ENCODE measurements at places on chromosomes 1 and 21. TPM values are rescaled to one million over a fixed set of nuclear protein-coding genes. Genes with fewer than 3 reads are reported as not detected.

Gene RORC
- 10.4 TPM for polyA plus RNA-seq

Gene S100A11
- 478 TPM for polyA plus RNA-seq

Gene CYP4A11
- polyA plus RNA-seq = not detected

Gene AGO4
- 3.5 TPM for polyA plus RNA-seq

Gene VHLL
- not detected for polyA plus RNA-seq

Gene GJA8
- not detected for polyA plus RNA-seq

Gene TTLL7
- 1.4 TPM for polyA plus RNA-seq

Gene ANKRD35
- 2.1 TPM for polyA plus RNA-seq

GRCh38 chr1:117632269-117633067, 26.6 kb downstream of the TENT5C start:
- H3K27me3 ChIP-seq = no peaks in the 10 kb centered on the region
- H3K4me3 ChIP-seq = no peak overlapping the region
- H3K4me1 ChIP-seq = no peaks in the 10 kb centered on the region
- H3K27ac ChIP-seq = no peak overlapping the region
- no peak for DNase-seq

DNA sequence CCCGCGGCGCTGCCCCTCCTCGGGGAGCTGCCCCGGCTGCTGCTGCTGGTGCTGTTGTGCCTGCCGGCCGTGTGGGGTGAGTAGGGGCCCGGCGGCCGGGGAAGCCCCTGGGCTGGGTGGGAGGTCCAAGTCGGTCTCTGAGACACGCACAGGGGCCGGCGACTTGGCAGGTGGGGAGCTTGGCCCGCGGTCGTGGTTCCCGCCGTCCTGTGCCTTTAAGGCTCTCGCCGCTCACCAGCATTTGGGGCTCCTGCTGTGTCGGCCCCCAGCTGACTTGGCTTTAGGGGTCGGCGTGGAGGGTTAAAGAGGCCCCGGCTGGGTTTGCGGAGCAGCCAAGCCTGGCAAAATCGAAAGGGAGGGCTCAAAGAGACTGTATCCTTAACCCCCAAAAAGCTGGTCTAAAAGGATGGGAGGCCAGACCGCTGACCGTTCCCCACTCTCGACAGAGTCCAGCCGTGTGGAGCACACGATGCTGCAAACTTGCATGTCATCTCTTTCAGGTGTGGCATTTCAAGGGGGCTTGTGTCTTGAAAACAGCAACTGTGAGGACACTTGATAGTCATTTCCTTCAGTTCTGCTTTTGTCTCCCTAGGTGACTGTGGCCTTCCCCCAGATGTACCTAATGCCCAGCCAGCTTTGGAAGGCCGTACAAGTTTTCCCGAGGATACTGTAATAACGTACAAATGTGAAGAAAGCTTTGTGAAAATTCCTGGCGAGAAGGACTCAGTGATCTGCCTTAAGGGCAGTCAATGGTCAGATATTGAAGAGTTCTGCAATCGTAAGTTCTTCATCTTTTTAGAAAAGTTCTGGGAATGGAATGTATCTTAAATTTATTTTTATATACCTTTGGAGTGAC, 540 bp downstream of the CD55 start:
- no peak for DNase-seq
- H3K4me3 ChIP-seq = peak overlapping the region; percentile 73
- H3K4me1 ChIP-seq = peaks cover 8% of the 10 kb centered on the region
- H3K27ac ChIP-seq = peak overlapping the region; percentile 87
- H3K36me3 ChIP-seq = no peaks in the 10 kb centered on the region
- no peaks in the 10 kb centered on the region for H3K27me3 ChIP-seq

GRCh38 chr21:43866659-43867331, 1.8 kb downstream of the AGPAT3 start:
- no peaks in the 10 kb centered on the region for H3K27me3 ChIP-seq
- peak overlapping the region; percentile 95 for H3K4me3 ChIP-seq
- no peaks in the 10 kb centered on the region for H3K36me3 ChIP-seq
- peaks cover 42% of the 10 kb centered on the region for H3K4me1 ChIP-seq
- no peak for DNase-seq
- peak overlapping the region; percentile 94 for H3K27ac ChIP-seq

GRCh38 chr1:76351655-76352054, 277.1 kb downstream of the ST6GALNAC3 start:
- H3K27ac ChIP-seq = no peak overlapping the region
- no peaks in the 10 kb centered on the region for H3K36me3 ChIP-seq
- no peak overlapping the region for H3K4me3 ChIP-seq

DNA sequence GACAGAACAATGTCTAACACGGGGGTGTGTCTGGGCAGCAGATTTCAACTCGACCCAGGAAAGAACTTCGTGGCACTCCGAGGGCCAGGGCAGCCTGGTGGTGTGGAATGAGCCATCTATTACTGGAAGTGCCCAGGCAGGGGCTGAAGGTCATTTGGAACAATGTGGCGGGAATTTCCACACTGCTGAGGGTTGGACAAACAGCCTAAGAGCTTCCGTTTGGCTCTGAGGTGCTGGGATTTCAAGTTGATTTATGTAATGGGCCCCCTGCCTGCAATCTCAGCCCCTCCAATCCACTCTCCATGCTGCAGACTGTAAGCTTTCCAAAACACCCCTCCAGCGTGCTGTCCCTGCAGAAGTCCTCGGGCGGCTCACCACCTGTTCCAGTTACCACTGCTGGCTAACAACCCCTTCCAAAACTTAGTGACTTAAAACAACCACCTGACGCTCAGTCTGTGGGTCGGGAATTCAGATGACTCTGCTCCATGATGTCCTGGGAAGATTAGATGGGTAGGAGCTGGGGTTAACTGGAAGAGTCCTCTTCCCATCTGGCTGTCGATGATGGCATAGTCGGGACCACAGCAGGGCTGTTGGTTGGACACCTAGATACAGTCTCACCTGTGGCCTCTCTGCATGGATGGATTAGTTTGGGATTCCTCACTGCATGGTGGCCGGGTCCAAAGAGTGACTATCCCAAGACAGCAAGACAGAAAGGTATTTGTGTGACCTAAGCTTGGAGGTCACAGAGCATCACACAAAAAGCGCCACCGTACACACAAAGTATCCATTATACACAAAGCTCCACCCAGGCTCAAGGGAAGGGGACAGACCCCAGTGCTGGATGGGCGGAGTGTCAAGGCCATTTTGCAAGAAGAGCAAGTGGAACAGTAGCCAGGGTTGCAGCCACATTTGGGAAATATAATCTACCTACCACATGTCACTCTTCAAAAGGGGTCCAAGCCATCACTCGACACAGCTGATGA, 89.7 kb upstream of the IFFO2 start:
- DNase-seq = peak; percentile 42
- no peaks in the 10 kb centered on the region for H3K36me3 ChIP-seq
- H3K27ac ChIP-seq = no peak overlapping the region
- H3K27me3 ChIP-seq = peaks cover 8% of the 10 kb centered on the region
- H3K4me3 ChIP-seq = no peak overlapping the region
- H3K4me1 ChIP-seq = no peaks in the 10 kb centered on the region

DNA sequence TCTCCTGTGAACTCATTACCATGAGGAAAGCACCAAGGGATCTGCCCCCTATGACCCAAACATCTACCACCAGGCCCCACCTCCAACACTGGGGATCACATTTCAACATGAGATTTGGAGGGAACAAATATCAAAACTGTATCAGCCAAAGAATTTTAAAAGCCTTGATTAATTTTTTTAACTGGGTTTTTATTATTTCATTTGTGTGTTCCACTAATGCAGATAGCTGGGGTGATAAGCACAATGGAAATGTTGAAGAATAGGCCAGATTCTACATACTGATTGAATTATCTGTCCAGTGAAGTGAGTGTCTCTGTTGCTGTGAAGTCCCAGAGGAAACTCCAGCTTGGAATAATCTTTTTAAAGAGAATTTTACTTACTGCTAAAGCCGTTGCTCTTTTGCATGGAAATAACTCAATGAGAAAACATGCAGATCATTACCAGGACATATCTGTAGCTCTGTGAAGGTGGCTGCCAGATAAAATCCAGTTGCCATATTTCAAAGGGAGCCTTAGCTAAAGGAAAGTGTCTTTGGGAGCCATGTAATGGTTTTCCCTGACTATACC, 44.4 kb upstream of the DHCR24 start:
- no peaks in the 10 kb centered on the region for H3K36me3 ChIP-seq
- no peak overlapping the region for H3K27ac ChIP-seq
- DNase-seq = no peak

DNA sequence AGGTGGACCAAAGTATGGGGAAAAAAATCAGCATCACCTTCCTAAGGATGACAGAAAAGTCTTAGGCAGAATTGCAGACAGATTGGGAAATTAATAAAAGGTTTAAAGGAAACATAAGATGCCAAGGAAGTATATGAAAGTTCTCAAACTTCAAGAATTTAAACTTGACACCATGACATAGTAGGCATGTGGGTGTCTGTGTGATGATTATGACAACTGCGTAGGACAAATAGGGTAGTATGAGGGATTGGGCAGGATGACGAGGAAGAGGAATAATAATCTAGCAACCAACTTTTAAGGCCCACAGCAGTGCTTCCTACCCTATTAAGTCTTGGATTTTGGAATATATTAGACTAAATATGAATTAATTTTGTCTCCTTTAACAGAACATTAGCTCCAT, 52.4 kb downstream of the HNRNPR start:
- no peaks in the 10 kb centered on the region for H3K27me3 ChIP-seq
- H3K36me3 ChIP-seq = no peaks in the 10 kb centered on the region
- H3K4me3 ChIP-seq = no peak overlapping the region

GRCh38 chr1:17696417-17697301, 58.5 kb upstream of the ACTL8 start:
- no peak overlapping the region for H3K27ac ChIP-seq
- H3K4me3 ChIP-seq = no peak overlapping the region
- no peaks in the 10 kb centered on the region for H3K4me1 ChIP-seq
- H3K27me3 ChIP-seq = no peaks in the 10 kb centered on the region

DNA sequence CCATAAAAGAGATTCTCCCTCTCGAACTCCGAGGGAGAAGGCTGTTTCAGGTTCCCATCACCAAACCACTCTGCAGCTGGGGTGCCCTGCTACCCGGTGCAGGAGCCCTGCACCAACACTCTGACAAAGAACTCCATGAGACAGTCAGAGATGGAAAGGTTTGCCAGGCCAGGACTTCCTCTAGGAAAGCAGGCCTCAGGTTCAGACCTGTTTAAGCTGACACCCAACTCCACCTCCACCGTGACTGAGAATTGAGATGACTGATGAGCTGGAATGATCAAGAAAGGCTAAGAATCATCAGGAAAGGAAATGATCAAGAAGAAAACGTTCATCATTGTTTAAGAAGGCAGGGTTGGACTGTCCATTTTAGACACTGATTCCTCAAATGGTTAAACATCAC, 46.2 kb upstream of the KCNE1 start:
- H3K36me3 ChIP-seq = no peaks in the 10 kb centered on the region
- H3K4me1 ChIP-seq = no peaks in the 10 kb centered on the region
- no peak overlapping the region for H3K27ac ChIP-seq
- no peak for DNase-seq

DNA sequence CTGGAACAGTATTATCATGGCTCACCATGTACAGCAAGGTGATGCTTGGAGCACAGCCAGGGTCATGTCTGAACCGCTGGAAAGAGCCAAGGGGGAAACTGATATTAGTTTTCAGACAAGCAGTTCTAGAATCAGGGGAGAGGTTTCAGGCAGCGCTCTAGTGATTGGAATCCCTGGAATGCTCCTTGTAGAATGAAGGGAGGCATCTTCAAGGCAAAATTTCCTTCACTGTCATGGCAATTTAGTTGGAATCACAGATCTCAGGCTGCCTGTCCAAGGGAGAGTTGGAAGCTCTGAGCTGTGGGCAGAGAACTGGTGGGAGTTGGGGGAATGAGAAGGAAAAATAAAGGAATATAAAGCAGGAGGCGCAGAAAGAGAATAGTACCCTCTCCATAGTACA, 737.1 kb downstream of the PTPRU start:
- no peak overlapping the region for H3K4me3 ChIP-seq
- H3K4me1 ChIP-seq = no peaks in the 10 kb centered on the region
- H3K36me3 ChIP-seq = no peaks in the 10 kb centered on the region
- no peak overlapping the region for H3K27ac ChIP-seq

- H3K36me3 ChIP-seq = no peaks in the 10 kb centered on the region
- H3K27me3 ChIP-seq = no peaks in the 10 kb centered on the region
- no peak overlapping the region for H3K4me3 ChIP-seq
- no peak overlapping the region for H3K27ac ChIP-seq
- peaks cover 41% of the 10 kb centered on the region for H3K4me1 ChIP-seq
Observed at GRCh38 chr1:247336390-247336789, 4.7 kb upstream of the ZNF496 start.

GRCh38 chr1:175222296-175222938, 29.8 kb upstream of the KIAA0040 start:
- H3K27ac ChIP-seq = no peak overlapping the region
- no peaks in the 10 kb centered on the region for H3K27me3 ChIP-seq
- no peak overlapping the region for H3K4me3 ChIP-seq
- DNase-seq = no peak

GRCh38 chr1:211660718-211661222, 14.7 kb downstream of the NEK2 start:
- no peak for DNase-seq
- H3K4me3 ChIP-seq = no peak overlapping the region
- no peaks in the 10 kb centered on the region for H3K27me3 ChIP-seq
- H3K27ac ChIP-seq = no peak overlapping the region
- H3K36me3 ChIP-seq = no peaks in the 10 kb centered on the region

- H3K27me3 ChIP-seq = no peaks in the 10 kb centered on the region
- H3K27ac ChIP-seq = no peak overlapping the region
- no peak overlapping the region for H3K4me3 ChIP-seq
- H3K36me3 ChIP-seq = no peaks in the 10 kb centered on the region
Observed at GRCh38 chr1:232521660-232522059, 108.3 kb downstream of the SIPA1L2 start.

- no peak overlapping the region for H3K27ac ChIP-seq
- no peaks in the 10 kb centered on the region for H3K27me3 ChIP-seq
- no peaks in the 10 kb centered on the region for H3K36me3 ChIP-seq
- H3K4me1 ChIP-seq = no peaks in the 10 kb centered on the region
Observed at GRCh38 chr21:35504277-35504676, 455.2 kb upstream of the RUNX1 start.

DNA sequence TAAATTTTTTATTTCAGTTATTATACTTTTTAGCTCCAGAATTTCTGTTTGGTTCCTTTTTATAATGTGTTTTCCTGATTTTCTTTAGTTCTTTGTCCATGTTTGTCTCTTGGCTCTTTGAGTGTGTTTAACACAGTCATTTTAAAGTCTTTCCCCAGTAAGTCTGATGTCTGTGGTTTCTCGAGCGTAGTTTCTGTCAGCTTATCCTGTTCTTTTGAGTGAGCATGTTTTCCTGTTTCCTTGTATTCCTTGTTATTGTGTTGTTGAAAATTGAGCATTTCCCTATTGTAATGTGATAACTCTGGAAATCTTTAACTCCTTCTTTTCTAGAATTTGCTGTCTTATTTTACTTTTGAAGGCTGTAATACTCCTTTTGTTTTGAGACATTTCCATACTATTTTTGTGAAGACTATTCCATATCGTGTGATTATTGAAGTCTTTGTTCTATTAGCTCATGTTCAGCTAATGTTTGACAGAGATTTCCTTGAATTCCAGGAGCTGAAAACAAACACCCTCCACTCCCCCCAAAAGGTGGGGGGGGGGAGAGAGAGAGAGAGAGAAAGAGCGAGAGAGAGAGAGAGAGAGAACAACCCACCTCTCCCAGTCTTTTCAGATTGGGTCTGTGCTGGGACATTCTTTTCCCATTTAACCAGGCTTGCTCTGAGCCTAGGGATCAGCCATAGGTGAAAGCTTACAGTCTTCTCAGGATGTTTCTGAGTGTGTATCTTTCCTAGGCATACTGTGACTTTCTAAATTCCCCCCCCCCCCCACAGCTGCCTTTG, 38.3 kb downstream of the SDCCAG8 start:
- no peak overlapping the region for H3K27ac ChIP-seq
- H3K36me3 ChIP-seq = peaks cover 48% of the 10 kb centered on the region
- H3K27me3 ChIP-seq = no peaks in the 10 kb centered on the region

- no peaks in the 10 kb centered on the region for H3K27me3 ChIP-seq
- no peak overlapping the region for H3K4me3 ChIP-seq
- no peaks in the 10 kb centered on the region for H3K4me1 ChIP-seq
- DNase-seq = no peak
- H3K36me3 ChIP-seq = no peaks in the 10 kb centered on the region
- H3K27ac ChIP-seq = no peak overlapping the region
Observed at GRCh38 chr1:183454377-183454776, 17.9 kb upstream of the SMG7 start.

Measured in sigmoid colon (tissue), 7 donors.